ENCODE measurements at places on chromosomes 4 and X.

DNA sequence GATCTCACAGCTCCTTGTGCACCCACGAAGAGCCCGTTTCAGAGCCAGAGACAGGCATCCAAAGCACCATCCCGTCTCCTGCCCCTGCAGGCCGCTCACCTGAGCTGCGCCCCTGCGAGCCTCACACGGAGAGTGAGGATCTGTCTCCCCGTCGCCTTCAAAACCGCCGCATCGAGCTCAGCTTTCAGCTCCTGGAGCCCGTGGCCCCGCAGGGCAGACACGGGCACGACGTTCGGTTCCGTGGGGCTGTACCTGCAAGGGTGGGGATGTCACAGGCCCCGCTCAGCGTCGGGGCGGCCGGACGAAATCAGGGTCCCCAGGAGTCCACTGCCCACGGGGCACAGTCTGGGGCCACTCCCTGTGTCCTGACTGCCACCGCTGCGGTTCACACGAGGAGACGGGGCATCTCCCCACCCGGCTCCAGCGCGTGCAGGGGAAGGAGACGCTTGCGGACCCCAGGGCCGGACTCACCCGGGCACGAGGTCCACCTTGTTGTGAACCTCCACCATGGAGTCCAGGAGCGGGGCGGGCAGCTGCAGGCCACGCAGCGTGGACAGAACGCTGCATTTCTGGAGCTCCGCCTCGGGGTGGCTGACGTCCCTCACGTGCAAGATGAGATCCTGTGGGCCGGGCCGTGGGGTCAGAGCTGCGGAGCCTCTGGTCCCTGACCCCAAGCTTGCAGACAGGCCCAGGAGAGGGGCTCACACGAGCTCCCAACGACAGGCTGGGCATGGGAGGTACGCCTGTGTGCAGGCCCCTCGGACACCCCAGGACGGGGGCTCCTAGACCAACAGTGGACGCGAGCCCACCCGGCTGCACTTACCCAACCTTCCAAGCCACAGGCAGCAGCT is 11.1 kb downstream of the GTPBP6 start:
- DNase-seq, result no peak

- DNase-seq, result no peak
These were observed 893 bp upstream of the SOD3 start for GRCh38 chr4:24794480-24794879.

- no peak for DNase-seq
These were observed 615.4 kb upstream of the ZFP42 start for GRCh38 chr4:187380181-187380581.

DNA sequence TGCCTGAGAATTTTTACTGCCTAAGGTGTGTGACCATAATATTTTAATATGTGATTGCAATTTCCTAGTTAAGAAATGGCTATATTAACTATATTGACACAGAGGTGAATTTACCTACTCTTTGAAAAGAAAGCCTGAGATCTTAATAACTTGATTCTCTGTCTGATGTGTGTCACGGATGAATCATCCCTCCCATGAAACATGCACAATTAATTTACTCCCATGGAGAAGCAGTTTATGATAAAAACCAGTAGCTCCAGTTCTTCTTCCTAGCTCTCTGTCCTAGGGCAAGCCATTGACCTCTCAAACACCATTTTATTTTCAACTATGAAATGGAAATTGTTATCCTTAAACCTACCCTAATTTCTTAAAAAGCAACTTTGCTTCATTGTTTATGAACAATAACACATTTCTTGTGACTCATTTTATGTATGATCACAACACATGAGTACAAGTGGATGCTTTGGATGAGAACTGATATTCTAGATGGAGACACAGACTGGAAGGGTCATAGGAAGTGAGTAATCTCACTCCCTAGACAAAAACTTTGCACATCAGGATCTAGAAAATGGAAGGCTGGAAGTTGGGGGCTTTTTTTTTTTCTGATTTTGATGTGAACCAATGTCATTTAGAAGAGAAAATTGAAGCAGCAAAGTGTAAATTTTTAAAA is 438.3 kb downstream of the GPAT3 start:
- no peak for DNase-seq

GRCh38 chr4:166594326-166594946 is 639.9 kb downstream of the SPOCK3 start:
- DNase-seq, result peak; percentile 19
